ENCODE measurements at places on chromosomes 5 and 9.

DNA sequence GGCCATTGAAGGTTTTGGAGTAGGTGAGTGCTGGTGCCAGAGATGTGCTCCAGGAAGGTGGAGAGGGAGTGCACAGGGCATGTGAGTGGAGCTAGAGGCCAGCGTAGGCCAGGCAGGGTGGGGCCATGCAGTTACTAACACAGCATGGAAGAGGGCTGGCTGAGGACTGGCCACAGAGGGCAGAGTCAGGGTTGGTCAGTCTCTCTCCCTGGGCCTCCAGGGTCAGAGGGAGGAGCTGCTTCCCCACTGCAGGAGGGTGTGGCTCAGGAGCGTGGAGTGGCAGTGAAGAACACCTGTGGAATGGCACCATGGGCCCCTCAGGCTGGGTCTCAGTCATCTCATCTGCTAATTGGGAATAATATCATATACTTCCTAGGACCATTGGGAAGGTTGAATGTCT is 167.7 kb downstream of the MACROH2A1 start:
- no peak for DNase-seq

GRCh38 chr5:149442563-149443182 is 63.6 kb upstream of the IL17B start:
- peak; percentile 75 for DNase-seq

DNA sequence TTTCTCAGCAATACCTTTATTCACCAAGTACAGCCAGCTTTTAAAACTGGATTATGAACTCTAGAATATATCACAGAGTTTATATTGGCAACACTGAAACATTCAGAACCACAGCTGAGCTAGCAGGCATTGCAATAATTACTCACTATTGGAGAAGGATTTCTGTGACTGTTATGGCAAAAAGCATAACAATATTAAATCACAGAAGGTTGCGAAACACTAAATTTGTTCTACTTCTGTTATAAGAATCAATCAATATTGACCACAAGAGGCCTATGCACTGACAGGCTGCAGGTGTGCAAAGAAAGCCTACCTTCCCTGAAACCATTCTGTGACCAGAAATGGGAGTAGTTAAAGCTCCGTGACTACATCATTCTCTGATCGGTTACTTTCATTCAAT is 59.2 kb downstream of the AP3B1 start:
- no peak for DNase-seq

GRCh38 chr5:124772457-124773200 is 26.2 kb upstream of the ZNF608 start:
- DNase-seq: no peak

DNA sequence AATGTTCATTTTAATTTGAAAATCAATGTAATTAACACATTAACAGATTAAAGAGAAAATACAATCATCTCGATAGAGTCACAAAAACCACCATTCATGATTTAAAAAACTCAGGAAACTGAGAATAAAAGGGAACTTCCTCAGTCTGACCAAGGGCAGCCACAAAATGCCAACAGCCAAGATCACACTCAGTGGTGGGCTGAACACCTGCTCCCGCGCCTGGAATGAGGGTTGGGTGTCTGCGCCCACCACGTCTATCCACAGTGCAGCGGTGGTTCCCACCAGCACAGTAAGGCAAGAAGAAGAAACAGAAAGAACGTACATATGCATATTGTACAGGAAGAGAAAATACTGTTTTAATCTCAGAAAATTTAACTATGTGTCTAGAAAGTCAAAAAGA is 11.7 kb upstream of the NSMF start:
- DNase-seq: no peak

- no peak for DNase-seq
These were observed 3.0 kb upstream of the ZBTB34 start for GRCh38 chr9:126857261-126857960.

- DNase-seq: no peak
These were observed 63.8 kb upstream of the RNF130 start for GRCh38 chr5:180135128-180135955.

DNA sequence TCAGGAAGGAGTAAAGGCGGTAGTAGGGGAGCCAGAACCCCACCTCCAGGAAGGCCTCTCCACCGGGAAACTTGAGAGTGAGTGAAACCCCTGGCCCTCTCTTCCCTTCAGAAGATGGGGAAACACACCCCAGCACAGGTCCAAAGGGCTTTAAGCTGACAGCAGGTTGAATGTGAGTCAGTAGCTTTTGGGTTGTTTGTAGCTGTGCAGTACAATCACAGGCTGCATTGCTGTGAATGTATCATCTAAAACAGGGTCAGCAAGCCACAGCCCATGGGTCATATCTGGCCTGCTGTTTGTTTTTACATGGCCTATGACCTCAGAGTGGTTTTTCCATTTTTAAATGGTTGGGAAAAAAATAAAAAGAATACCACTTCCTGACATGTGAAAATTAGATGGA is 10.0 kb downstream of the OTULINL start:
- no peak for DNase-seq

DNA sequence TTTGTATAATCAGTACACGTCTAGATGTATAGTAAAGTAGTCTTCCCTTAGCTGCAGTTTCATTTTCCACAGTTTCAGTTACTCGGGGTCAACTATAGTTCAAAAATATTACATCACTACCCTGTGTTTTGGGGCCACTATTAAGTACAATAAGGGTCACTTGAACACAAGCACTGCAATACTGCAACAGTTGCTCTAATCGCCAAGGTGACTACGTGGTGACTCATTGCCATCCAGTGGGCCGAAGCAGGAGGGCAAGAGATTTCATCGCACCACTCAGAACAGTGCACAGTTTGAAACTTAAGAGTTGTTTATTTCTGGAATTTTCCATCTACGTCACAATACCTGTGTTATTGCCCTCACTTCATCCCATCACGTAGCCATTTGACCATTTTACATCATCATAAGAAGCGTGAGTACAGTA is at the start of gene ARL14EPL:
TSS of gene ARL14EPL (plus strand) at position 379 of the 424 bp plus-strand sequence. CDS start 18,994 bp downstream, outside the sequence.
- peak; percentile 11 for DNase-seq

DNA sequence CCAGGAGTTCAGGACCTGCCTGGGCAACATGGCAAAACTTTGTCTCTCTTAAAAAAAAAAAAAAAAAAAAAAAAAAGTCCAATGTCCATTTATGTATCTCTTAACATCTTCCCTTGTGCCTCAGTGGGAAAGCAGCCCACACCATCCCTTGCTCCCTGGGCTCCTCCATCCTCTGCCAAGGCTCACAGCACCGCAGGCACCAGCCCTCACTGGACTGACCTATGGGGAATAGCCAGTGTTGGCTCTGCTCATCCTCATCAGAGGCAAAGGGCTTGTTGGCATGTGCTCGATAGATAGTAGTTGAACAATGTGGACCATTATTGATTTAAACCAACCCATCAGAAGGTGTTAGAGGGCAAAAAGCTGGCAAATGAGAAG is 61.8 kb upstream of the LRRTM2 start:
- DNase-seq: no peak

DNA sequence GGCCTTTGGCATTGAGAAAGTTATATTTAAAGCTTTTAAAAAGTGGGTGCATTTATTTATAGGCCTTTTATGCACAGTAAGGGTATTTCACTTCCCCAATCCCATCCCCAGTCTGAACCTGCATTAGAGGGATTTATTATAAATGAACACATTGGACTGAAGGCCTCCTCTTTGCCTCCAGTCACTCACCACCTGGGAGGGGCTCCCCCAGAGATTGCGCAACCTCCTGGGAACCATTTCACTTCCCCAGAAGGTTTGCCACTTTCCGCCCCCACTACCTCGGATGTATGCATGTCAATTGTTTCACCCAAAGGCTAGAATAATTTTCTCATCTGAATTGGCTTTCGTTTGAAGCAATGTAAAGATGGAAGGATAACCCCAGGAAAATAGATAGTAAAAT is 29.8 kb upstream of the VCAN start:
- DNase-seq: no peak

DNA sequence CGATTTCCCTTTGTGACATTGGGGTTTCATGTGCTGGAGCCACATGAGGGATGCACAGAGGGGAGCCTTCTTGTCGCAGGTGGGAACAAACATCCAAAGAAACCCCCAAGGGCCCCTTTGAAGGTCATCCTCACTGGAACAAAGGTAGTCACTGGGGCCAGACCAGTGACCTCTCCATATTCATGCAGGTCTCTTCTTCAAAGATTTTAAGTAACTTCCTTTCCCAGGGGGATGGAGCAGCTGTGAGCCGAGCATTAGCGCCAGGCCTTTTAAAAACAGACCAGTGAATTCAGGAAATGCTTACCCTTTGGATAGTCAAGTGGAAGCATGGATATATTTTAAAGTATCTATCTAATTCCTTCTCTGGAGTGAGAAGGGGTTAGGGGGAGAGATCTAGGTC is 33.0 kb downstream of the DAPK1 start:
- DNase-seq: no peak

- DNase-seq: no peak
These were observed 36.3 kb upstream of the PAM start for GRCh38 chr5:102718819-102719218.

- no peak for DNase-seq
These were observed 212.9 kb downstream of the TRIM32 start for GRCh38 chr9:116900007-116900367.

DNA sequence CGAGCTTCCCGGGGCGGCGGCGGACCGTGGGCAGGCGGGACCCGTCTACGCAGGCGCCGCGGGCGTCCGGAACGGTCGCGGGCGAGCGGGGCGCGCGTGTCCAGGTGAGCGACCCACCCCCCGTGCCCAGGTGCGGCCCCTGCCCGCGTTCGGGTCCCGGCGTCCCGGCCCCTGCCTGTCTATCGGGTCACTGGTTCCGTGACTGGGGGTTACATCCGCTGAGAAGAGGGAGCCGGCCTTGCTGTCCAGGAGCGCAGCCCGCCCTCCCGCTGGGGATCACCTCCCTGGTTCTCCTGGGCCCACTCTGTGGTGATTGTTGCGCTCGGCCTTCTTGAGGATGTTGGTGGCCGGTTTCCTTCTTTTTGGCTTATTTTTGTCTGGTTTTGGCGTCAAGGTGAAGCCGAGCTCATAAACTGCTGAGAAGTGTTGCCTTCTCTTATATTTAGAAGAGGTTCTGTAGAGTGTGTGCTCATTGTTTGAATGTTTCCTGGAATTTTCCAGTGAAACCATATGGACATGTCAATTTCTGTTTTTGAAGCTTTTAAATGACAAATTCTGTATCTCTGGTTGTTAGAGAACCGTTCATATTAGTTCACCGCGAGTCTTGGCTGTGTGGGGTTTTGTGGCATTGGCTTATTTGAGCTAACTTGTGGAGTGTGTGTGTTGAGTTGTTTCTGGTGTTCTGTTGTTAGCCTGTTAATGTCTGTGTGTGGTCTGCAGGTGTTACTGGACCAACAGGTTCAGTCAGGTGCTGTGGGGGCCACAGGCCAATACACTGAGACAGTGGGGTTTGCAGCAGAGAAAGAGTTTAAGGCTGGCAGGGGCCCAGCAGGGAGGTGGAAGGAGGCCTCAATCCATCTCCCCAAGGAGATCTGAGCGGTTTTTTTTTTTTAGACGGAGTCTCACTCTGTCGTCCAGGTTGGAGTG is 621 bp downstream of the CEP72 start:
- no peak for DNase-seq

GRCh38 chr5:86407711-86408110 is 210.0 kb upstream of the COX7C start:
- no peak for DNase-seq

DNA sequence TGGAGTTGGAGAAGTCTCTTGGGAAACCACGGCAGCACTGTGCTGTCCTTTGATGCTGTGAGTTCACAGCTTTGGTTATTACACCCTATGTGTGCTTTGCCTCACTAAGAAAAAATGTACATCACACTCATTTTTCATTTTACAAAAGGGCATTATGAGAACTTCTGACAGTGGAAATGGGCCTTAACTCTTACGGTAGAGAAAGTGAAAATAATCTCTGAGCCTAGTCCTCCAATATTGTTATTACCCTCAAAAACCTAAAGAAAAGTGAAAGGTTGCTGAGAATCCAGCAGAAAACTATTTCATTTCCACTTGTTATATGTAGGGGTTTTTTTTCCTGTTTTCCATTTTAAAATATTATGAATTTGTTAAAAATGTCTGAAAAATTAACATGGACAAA is 8.2 kb upstream of the OR13D1 start:
- DNase-seq: no peak

DNA sequence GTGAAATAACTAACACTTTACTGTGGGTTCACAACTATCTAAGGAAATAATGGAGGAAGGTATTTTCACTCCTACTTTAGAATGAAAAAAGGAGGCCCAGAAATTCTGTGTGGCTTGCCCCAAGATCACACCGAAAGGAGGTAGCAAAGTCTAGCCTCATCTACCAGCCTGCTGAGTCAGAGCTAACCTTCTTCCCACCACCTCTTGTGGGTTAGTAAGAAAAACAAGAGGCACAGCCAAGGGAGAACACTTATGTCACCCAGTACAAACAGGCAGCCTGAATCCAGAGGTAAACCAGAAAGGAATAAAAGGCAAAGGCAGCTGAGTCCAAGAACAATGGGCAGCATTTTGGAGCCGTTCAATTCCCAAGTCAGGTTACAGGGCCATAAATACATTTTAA is 91.9 kb upstream of the RASEF start:
- DNase-seq: no peak

DNA sequence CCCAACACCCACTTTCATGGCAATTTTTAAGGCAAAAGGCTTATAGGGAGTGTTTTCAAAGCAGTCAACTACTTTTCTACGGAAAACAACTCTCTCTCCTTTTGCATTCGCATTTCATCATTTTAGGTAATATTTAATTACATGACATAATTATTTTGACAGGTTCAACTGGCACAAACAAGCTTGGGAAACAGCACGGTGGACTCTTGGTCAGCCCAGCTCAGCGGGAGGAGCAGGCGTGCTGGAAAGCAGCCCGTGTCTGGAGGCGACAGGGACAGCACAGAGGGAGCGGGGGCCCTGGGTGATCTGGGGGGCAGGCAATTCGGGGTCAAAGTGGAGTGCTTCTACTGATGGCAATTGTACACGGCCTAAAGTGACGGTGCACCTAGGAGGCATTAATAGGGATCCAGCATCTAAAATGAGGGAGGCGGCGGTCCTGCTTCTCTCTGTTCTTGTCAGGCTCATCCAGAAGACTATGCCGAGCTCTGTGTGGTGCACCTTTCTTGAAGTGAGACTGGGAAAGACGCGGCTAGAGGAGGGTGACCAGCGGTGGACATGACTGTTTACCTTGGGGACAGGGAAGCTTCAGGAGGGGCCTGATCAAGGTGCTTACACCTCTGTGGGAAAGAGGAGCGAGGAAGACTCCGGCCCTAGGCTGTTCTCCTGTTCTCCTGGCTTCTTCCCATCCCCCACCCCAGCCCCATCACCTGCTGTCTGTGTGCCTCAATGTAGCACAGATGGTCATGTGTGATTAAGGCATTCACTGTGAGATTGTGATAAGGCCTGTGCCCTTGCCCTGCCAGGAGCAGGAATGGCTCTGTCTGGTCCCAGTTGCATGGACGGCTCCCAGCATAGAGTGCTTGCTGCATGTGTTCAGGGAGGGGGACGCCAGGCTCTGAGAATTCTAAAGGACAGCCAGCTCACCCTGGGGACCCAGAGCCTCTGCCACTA is 3.4 kb downstream of the MYMK start:
- no peak for DNase-seq

DNA sequence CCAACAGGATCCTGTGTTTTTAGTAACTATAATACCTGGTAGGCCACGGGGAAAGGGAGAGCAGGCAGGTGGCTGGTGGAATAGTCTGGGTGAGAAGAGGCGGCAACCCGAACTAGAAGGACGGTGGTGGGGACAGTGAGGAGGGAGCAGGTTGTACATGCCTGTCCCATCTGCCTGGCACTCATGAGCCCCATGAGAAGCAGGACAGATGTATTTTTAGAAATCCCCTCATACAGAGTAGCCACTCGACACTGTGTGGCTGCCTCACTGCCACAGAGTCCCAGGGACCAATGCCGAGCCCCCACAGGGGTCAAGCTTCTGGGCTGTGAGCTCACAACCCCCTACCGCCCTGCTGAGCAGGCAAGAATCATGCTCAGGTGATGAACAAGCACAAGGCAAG is 136.6 kb downstream of the SEC61B start:
- no peak for DNase-seq

Data from GM12891 (cell line).